Activated CD8-positive, alpha-beta memory T cell treated with anti-CD3 and anti-CD28 coated beads, Interleukin-2, amount 10 ng/mL, durations not matched to agents 7 days and 5 days (primary cell): ENCODE measurements at places on chromosomes 5 and 9.

DNA sequence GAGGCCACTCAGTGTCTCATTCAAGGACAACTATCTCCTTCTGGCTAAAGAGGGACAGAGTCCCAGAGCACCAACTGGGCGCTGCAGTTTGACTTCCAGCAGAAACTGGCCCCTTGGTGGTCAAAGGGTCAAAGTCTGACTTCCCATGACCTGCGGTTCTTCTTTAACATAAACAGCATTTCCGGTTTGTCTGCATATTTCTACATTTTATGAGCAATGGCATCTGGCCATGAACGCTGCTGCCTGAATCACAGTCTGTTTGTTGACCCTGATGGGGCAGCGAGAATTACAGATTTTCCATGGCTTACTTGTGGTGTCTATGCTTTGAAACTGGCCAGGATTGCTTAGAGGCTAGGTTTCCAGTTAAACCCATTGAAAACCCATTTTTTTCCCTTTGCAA lies 1.3 kb downstream of the TNFSF15 start:
- H3K4me1 ChIP-seq: peaks cover 23% of the 10 kb centered on the region
- H3K27ac ChIP-seq: no peak overlapping the region
- H3K36me3 ChIP-seq: peaks cover 5% of the 10 kb centered on the region
- peaks cover 24% of the 10 kb centered on the region for H3K27me3 ChIP-seq
- H3K4me3 ChIP-seq: no peak overlapping the region

- no peak overlapping the region for H3K4me3 ChIP-seq
- no peaks in the 10 kb centered on the region for H3K4me1 ChIP-seq
- no peaks in the 10 kb centered on the region for H3K36me3 ChIP-seq
These were observed 239.0 kb downstream of the FANCC start for GRCh38 chr9:95078511-95078910.

DNA sequence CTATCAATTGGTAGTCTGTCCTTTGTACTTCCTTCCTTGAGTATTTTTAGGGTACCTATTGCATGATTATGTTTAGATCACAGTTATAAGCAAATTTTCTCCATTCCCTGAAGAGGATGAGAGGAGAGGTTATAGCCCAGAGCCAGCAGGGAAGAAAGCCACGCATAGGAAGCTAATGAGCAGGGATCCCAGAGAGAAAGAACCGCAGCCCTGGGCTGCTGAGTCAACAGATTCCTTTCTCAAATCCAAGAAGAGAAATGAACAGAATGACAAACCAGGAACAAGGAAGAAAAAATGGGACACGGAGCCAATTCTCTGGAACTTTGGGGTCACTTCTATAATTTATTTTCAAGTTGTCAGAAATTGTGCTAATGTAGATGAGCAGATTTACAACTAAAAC lies 284.5 kb downstream of the RFX3 start:
- H3K27me3 ChIP-seq: no peaks in the 10 kb centered on the region
- H3K4me1 ChIP-seq: peaks cover 7% of the 10 kb centered on the region
- no peak for DNase-seq
- no peaks in the 10 kb centered on the region for H3K36me3 ChIP-seq
- H3K4me3 ChIP-seq: no peak overlapping the region

DNA sequence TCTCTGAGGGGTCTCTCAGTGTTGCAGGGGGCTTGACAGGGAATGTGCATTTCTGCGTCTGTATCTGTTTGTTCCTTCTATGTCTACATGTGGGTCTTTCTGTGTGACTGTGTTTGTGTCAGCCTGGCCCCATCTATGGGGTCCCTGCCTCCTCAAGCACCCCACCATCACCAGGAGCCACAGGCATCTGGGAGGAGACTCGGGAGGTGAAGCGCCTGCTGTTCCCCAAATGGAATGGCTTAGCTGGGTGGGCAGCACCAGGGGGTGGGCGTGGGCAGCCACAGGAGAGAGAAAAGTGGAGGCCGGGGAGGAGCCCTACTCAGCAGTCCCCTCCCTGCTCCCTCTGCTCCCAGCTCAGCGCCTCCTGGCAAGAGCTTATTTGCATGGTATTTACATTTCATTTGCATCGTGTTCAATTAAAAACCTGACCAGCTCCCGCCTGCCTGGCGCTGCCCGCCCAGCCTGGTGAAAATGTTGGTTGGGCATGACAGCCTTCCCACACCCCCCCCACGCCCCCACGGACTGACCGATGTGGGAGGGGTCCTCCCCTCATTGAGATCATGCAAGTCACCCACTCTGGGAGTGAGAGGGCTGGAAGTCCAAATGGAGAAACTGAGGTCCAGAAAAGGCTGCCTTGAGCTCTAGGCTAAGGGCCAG lies 50.5 kb downstream of the CXXC5 start:
- H3K36me3 ChIP-seq: no peaks in the 10 kb centered on the region
- no peak overlapping the region for H3K27ac ChIP-seq
- H3K4me3 ChIP-seq: no peak overlapping the region

- DNase-seq: no peak
- no peak overlapping the region for H3K4me3 ChIP-seq
- no peaks in the 10 kb centered on the region for H3K4me1 ChIP-seq
- peaks cover 6% of the 10 kb centered on the region for H3K27me3 ChIP-seq
- no peak overlapping the region for H3K27ac ChIP-seq
These were observed 222.0 kb downstream of the MAN2A1 start for GRCh38 chr5:109911731-109912130.

DNA sequence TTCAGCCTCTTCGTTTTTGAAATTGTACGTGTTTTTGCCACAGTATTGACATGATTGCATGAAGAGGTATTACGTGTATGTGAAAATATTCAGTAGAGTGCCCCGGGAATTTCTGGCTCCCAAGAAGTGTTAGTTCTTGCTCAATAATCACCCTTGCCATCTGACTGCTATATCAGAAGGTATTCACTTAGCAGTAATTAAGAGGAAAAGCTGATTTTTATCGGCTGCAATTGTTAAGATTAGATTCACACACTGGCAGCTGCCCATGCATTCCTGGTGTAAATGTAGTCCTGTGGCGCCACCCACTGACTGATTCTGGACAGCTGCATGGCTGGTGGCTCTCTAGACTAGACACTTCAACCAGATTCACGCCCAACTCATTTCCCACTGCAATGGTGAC lies 440.1 kb upstream of the ADAMTS16 start:
- no peak overlapping the region for H3K4me3 ChIP-seq
- H3K4me1 ChIP-seq: no peaks in the 10 kb centered on the region
- no peaks in the 10 kb centered on the region for H3K27me3 ChIP-seq
- H3K36me3 ChIP-seq: no peaks in the 10 kb centered on the region
- H3K27ac ChIP-seq: no peak overlapping the region

DNA sequence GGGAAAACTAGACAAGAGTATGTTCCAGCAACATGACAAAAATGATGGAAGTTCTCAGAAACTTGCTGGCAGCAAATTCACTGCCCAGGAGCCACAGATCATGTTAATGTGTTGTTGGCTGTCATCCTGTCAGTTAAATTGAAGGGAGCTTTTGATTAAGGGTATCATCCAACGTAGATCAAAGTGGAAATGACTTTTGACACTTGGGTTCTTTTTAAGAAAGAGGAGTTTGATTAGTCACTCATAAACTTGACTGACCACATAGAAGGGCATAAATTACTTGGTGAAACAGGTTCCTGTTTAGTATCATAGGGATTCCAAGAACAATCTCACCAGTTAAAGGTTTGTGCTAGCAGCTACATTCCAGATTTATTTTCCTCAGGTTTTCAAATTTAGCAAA lies 288.7 kb downstream of the CSNK1G3 start:
- H3K27ac ChIP-seq: no peak overlapping the region
- no peaks in the 10 kb centered on the region for H3K27me3 ChIP-seq
- H3K4me3 ChIP-seq: no peak overlapping the region
- no peaks in the 10 kb centered on the region for H3K36me3 ChIP-seq
